ENCODE measurements at places on chromosomes 2 and 18.

DNA sequence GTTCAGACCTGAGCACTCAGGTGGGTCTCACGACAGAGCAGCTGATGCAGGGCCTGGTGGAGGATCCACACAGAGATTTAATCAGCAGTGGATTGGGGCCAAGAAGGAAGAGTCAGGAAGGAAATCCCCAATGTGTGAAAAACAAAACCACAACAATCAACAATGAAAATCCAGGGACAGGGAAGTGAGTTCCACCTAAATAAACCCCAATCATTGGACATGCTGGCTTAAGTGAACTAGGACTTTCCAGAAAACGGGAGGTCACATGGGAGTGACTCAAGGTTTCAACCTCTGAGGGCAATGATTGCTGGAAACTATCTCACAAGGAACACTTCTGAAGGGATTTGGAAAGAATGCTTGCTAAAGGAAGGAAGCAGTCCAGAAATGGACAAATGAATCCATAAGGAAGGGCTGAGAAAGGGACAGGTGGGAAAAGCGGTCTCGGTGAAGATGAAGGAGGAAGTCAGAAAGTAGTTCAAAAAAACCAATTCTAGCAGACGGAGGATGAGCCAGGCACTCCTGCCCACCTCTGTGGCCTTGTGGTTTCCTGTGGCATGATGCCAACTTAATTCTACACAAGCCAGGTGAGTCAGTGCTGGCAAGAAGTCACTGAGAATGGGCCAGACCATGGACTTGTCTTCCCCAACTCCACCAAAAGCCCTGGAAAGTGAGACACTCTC lies 15.4 kb upstream of the XDH start:
- no peak for DNase-seq

- DNase-seq = no peak
Observed at GRCh38 chr2:239157269-239157668, 243.6 kb downstream of the HDAC4 start.

- no peak for DNase-seq
Observed at GRCh38 chr18:63440881-63441280, 18.6 kb upstream of the VPS4B start.

DNA sequence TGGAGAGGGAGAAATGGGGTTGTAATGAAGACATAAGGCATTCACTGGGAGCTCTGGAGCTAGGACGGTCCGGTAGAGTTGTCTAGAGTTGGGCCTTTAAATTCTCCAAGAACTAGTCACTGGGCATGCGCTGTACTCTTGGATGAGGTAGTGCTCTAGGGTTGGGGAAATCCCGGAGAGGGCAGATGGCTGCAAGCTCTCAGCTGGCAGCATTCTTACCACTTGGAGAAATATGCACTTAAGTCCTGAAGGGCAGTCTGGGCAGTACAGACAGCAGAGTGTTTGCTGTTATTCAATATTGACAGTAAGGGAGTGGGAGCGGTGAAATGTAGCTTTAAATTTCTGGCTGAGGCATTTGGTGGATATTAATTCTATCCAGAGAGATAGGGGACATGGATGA lies 214.6 kb downstream of the RDH14 start:
- no peak for DNase-seq

DNA sequence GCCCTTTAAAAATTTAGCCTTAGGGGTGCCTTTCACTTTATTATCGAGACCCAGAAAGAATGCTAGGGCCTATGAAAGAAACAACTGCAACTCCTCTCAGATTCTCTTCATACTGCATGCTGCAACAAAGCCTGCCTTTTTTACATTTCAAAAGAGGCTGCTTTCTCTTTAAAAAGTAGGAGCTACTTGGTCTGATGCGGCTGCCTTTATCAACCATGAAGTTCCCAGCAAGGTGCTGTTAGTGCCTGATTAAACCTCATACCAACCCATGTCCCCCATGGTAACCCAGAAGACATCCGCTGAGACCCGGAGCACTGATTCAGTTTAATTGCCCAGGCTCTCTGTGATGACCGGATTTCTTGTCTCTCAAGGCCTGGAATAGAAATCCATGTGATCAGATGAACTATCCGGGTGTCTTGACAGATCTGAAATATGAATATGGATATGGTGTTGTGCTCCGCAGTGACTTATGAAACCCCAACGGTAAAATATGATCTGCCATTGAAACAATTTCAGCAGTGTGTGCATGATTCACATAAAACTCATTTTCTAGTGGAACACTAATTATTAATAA lies 368.3 kb downstream of the ZNF521 start:
- DNase-seq = no peak

Measured in HFF-Myc (cell line).